ENCODE measurements at places on chromosomes 1 and 21.

GRCh38 chr1:225484657-225485214 is 56.9 kb upstream of the LBR start:
- no peak for DNase-seq

GRCh38 chr21:38830671-38831525 is 25.2 kb downstream of the ETS2 start:
- DNase-seq: no peak

DNA sequence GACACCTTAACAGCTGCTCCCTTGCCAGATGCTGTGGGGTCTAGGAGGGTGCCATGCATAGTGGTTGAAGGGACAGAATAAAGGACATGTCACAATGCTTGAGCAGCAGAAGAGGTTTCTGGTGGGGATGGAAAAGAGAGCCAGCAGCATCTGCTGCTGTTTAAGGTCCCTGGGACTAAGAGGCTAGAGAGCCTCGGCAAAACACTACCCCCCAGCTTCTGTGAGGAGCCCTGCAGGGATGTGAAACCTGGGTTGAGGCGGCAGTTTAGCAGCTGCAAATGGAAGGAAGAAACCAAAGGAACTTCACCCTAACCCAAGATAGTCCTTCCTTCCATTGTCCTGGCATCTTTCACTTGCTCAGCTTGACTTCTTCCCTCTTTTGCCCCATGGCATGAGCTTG is 39.4 kb downstream of the PLXNA2 start:
- no peak for DNase-seq

DNA sequence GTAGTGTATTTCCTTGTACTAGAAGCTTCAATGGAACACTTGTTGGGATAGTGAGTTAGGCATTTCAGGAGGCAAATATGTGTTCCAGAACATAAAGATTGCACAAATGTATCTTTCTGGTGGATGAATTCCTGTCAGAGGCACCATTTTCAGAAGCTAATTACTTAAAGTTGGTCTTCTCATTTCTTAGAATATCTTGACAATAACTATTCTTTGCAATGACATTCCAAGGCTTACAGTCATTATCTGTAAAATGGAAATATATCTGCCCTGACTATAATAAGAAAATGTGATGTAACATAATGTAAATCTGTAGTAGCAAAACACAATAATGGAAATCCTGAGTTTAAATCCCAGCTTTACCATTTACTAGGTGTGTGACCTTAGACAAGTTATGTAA is 2.7 kb downstream of the VCAM1 start:
- DNase-seq: no peak

GRCh38 chr1:115074839-115075534 is 14.3 kb downstream of the TSPAN2 start:
- no peak for DNase-seq

- no peak for DNase-seq
Observed at GRCh38 chr1:221217029-221217428, 337.8 kb downstream of the HLX start.

GRCh38 chr1:87720561-87720960 is 391.9 kb downstream of the LMO4 start:
- no peak for DNase-seq

- no peak for DNase-seq
Observed at GRCh38 chr1:222897527-222898190, 82.8 kb downstream of the DISP1 start.

GRCh38 chr1:211326528-211327345 is at the start of gene TRAF5:
TSS of gene TRAF5 (plus strand) at chr1:211326833. CDS start at chr1:211353240, 26,407 bp downstream.
- DNase-seq: peak; percentile 54

DNA sequence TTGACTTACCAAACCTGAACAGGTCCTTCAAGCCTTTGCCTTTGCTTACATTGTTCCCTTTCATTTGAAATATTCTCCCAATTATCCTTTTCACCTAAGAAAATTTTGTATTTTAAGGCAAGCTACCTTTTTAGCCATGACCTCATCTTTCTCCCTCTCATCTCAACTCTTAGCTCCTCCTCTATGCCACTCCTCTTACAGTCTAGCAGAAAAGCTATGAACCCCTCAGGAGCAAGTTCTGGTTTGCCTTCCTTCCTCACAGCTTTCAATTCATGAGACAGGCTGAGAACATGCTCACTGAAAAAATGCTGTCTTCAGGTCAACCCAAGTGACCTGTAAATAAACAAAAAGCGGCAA is 8.3 kb upstream of the MUTYH start:
- DNase-seq: no peak

DNA sequence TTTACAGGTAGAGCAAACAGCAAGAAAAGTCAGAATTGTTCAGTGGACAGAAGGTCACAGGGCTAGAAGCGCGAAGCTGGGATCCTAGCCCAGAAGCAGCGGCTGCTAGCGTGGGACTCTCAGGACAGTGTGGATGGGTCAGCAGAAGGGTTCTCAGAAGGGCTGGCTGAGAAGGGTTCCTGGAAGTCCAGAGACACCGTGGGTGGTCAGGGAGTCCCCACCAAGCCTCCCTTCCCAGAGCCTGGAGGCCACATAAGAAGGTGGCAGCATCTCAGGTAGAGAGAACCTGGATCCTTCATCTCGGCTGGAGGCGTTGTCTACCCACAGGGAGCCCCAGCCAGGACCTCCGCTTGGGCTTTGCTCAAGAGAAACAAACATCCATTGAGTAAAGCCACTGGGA is 696.3 kb downstream of the PTPRU start:
- no peak for DNase-seq

GRCh38 chr1:215710899-215711225 is 143.8 kb downstream of the KCTD3 start:
- no peak for DNase-seq

DNA sequence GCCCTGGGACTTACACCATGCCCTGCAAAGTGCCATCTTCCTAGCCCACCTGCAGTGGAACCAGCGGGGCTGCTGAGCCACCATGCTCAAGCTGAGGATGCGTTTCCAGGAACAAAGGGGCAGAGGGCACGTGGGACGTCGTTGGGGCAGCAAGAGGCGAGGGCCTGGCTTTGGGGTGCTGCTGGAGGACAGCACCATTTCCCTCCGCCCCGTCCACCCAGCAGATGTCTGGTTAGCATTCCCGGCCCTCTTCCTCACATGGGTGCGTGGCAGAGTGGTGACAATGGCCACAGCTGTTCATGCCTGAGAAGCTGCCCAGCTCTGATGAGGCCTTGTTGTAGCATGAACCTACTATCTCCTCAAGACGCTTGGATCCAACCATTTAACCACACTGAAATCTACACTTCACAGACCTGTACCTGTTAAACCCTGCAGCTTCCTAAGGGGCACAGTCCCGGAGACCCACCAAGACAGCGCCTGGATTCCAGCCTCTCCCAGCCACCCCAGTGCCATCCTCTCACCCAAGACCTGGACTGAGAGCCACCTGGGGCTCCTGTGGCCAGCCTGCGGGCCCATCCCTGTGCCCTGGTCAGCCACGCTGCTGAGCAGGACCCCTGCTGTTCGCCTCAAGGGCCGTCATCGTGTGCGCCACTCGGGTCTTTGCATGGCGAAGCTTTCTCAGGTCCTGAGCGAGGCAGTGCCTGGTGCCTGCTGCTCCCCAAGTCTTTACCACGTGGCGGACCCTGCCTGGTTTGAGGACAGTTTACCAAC is 33.2 kb downstream of the SLC45A1 start:
- no peak for DNase-seq

GRCh38 chr1:168736520-168736919 is 7.5 kb upstream of the DPT start:
- DNase-seq: no peak

DNA sequence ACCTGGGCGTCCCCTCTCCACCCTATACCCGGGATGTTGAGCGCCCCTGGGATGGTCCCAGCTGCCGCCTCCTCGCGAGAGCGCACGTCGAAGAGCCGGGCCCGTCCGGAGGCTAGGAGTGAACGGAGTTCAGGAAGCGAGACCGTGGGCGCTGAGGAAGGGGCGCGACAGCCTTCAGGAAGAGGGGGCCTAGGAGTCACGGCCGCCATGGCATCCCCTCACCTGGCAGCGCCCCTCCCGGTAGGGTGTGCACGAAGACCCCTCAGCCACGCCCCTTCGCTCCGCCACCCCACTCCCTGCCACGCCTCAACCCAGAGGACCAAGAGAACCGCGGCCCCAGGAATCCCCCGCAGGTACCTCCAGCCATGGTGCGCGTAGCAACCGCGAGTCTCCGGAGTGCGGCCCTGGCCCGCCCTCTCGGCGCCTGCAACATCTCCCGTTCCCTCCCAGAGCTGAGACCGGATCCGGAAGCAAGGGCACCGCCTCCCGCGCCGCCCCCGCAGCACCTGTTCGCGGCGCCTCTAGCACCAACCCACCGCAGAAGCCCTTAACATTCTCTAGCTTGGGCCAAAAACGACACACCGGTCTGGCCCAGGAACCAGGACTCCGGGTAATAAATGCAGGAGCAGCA is at the start of gene TSTD1:
Gene TSTD1, minus strand, starts transcription at position 442 of the 631 bp plus-strand sequence. Its CDS starts 75 bp downstream, at position 367.
- peak; percentile 88 for DNase-seq

GRCh38 chr21:36572039-36572438 is 92.1 kb upstream of the CLDN14 start:
- DNase-seq: no peak

- DNase-seq: no peak
Observed at GRCh38 chr1:204288021-204288588, 71.6 kb downstream of the PLEKHA6 start.

- DNase-seq: no peak
Observed at GRCh38 chr1:115225993-115226685, 111.9 kb downstream of the NGF start.

DNA sequence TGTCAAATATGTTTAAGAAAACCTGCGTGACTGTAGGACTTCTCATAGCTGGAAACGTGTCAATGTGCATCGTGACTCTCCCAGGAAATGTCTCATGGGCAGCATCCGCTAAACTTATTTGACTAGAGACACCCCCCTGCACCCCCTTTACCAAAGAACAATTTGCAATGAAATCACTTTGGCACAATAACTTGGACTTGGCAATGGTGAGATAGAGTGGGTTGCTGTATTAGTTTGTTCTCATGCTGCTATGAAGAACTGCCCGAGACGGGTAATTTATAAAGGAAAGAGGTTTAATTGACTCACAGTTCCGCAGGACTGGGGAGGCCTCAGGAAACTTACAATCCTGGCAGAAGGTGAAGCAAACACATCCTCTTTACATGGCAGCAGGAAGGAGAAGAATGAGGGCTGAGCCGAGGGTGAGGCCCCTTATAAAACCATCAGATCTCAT is 13.8 kb downstream of the CLDN14 start:
- DNase-seq: no peak

GRCh38 chr1:18739897-18740296 is 109.3 kb downstream of the PAX7 start:
- no peak for DNase-seq

DNA sequence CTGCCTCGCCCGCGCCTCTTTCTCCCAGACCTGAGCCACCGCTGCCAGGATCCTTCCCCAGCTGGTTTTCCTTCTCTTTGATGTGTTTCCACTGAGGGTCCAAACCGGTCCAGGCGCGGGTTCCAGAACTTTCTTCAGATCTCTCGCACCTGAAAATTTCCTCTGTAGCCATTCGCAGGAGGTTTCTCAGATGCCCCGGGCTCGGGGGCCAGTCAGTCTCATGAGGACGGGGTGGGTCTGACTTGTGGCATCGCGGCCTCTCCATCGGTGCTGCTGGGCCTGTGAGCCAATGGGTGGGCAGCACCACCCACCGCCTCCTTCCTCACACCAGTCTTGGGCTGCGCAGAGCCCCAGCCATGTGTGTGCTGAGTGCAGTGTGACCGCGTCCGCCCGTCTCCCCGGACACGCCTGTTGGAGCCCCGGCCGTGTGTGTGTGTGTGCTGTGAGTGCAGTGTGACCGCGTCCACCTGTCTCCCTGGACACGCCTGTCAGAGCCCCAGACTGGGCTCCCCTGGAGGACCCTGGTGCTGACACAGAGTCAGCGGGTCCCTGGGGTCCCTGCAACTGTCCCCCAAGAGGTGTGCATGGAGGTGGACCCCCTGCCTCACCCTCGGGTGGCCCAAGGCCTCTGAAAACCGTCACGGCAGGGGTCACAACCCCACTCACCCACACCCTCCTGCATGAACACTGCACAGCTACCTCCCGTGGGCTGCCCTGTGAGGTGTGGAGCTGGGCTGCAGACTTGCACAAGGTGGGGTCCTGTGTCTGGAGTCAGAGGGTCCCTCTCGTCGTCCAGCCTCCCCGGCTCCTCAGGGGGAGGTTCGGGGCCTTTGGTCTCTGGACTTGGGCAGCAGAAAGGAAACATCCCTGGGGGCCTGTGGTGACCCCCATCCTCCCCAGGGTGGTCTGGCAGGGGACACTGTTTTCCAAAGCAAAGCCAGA is 20.2 kb downstream of the COL18A1 start:
- no peak for DNase-seq

DNA sequence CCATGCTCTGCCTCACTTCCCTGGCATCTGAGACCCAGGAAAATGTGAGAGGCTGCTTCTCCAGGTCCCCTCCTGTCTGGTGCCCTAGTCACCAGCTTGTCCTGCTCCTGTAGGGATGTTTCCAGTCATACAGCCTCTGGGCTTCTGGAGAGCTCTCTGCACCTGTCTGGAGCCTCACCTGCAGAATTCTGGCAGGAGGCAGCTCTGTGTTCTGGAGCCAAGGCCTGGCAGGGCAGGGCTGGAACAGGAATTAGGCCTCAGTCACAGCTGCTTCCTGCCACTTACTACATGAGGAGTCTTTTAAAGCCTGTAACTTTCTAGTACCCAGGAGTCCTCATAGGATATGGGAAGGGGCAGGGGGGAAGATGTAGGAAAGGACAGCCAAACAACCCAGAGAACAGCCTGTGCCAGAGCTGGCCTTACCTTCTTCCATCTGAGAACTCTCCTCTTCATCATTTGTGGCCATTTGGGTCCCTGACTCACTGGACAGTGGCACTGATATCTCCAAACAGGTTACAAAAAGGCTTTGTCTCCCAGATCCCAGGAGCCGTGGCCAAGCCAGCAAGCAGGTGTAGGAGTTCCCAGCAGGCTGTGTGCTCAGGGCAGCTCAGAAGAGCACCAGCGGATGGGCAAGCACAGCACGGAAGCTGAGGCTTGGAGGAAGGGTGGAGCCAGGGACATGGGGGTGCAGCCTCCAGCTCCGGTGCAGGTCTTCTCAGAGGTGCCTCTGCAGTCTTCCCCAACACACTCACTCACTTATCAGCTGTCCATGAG is 31.4 kb upstream of the ARTN start:
- no peak for DNase-seq

- no peak for DNase-seq
Observed at GRCh38 chr1:183091181-183091580, 68.0 kb downstream of the LAMC1 start.

GRCh38 chr1:201551877-201552731 is 13.2 kb downstream of the NAV1 start:
- no peak for DNase-seq

GRCh38 chr1:160954158-160955104 is at the start of gene ITLN2:
TSS of gene ITLN2 (minus strand) at chr1:160954809. CDS start at chr1:160954741, 68 bp downstream.
- peak; percentile 49 for DNase-seq

- peak; percentile 68 for DNase-seq
Observed at GRCh38 chr1:111481387-111482221, 7.8 kb downstream of the C1orf162 start.

DNA sequence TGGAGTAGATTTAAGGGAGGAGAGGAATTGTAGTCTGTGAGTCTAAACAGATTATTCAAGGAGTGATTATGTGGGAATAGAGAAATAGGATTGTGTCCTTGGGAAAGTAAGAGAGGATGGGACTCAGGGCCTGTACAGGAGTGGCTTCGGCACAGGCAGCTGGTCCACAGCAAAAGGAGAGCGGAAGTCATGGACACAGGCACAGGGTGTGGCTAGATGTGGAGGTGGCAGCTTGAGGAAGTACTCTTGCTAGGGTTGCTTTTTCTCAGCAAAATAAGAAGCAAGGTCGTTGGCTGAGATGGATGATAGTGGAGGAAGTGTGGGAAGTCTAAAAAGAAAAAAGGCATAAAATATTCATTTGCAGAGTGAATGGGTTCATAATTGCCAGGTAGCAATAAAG is 18.5 kb upstream of the ZNF648 start:
- DNase-seq: no peak
